ENCODE measurements at places on chromosomes 1 and 21.

DNA sequence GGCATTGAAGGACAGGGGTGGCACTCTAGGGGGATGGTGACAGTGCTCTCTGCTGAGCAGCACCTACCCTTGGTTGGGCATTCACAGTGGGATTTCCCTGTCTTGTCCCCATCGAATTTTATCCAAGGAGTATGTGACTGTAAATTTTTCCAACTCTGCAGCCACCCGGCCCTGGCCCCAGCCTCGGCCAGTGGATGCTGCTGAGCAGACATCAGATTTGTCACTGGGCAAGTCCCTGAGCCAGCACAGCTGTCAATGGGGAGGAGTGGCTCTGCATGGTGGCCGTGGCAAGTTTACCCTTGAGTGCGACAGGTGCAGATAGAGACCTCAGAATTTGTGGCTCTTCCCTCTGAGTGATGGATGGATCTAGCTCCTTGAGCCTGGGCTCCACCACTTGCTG is 240.2 kb upstream of the CSF3R start:
- no peak for DNase-seq

- no peak for DNase-seq
These were observed 156.2 kb upstream of the RGS18 start for GRCh38 chr1:192002063-192002462.

- DNase-seq = no peak
These were observed 5.6 kb downstream of the MORN1 start for GRCh38 chr1:2385606-2386280.

DNA sequence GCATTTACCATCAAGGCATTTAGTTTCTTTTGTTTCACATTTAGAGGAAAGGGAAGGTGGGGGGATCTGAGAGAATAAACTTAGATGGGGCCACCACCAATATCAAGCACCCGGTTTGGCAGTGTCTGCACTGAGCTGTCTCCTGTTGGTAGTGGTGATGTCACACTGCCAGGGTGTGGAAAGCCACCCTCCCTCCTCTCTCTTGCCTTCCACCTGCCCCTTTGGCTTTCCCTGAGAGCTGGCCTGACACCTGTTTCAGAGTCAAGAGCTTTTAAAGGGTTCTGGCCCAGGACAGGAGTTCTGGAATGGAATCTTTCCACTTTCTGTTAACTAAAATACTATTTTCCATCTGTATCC is 13.4 kb downstream of the ATF3 start:
- DNase-seq = no peak

DNA sequence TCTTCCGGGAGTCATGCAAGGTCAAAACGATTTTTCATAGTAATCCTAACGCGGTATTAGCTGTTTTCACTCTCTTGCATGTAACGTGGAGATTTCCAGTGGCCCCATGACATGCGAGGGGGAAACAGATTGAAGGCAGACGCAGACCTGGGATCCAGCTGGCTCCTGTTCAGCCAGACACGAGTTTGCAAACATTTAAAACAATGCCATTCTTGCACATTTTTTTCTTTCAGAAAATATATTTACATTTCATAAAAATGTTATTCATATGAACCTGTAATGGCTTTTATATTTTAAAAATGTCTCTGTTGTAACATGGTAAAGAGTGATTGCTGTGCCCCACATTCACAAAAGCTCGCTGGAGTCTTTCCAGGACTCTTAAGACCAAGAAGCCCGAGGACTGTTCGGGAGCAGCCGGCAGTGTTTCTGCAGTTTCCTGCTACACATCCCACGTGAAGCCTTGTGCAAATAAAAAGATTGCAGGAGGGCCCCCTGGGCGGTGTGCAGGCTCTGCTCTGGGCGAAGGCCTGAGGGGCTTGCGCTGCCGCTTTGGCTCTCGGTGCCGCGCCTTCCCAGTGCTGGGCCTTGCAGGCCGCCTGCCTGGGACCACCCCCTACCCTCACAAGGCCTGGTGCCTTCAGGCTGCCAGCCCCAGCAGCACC is 184.9 kb downstream of the DYRK1A start:
- no peak for DNase-seq

DNA sequence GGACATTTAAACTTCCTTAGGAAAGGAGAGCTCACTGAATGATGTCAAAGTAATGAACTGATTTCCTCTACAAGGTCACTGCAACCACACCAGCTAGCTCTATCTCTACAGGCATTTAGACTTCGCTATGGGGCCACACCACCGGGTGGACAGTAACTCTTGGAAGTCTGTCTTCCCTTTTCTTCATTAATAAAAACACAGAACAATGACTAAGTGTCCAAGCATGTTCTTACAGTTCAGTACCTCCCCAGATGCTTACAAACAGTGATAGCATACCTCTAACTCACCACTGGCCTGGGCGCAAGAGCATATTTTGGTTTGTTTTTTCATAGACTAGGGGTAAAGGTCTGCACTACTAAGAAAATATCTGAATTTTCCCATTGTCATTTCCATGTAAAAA is 54.6 kb downstream of the SIM2 start:
- DNase-seq = no peak

DNA sequence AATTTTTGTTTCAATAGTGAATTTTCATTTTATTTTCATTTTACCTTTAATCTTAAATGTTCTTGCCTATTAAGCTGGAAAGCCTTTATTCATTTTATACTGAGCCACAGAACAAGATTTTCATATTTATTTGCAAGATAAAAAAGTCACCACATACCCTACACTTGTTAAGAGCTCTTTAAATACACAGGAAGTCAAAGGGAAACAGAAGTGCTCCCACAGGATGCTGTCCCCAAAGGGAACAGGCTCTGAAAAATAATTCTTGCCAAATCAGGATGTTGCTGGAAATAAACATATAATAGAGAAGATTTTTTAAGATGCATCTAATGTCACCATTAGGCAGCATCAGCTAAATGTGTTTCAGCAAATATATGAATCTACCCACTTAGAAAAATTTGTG is 113.6 kb downstream of the VAV3 start:
- DNase-seq = no peak

- no peak for DNase-seq
These were observed 71.7 kb upstream of the MPC2 start for GRCh38 chr1:168008595-168008994.

- DNase-seq = no peak
These were observed 170.8 kb downstream of the S1PR1 start for GRCh38 chr1:101407505-101408211.

- no peak for DNase-seq
These were observed 300.8 kb upstream of the PROX1 start for GRCh38 chr1:213686983-213687382.

DNA sequence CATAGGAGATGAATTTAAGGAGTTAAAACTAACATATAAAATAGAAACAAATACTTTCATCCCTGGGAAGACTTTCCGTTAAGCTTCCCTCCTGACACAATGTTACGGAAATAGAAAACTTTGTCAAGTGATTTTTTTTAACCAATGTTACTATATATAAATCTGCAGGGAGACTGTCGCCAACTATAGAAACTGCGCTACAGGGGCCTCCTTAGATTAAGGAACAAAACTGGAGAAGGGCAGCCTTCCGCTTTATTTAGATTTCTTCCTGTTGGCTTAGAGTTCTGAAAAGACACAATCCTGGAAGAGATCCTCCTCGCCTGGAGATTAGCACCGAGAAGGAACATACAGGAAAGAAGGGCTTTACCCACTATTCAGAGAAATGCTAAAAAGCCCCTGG is 1.5 kb downstream of the MGST3 start:
- no peak for DNase-seq

DNA sequence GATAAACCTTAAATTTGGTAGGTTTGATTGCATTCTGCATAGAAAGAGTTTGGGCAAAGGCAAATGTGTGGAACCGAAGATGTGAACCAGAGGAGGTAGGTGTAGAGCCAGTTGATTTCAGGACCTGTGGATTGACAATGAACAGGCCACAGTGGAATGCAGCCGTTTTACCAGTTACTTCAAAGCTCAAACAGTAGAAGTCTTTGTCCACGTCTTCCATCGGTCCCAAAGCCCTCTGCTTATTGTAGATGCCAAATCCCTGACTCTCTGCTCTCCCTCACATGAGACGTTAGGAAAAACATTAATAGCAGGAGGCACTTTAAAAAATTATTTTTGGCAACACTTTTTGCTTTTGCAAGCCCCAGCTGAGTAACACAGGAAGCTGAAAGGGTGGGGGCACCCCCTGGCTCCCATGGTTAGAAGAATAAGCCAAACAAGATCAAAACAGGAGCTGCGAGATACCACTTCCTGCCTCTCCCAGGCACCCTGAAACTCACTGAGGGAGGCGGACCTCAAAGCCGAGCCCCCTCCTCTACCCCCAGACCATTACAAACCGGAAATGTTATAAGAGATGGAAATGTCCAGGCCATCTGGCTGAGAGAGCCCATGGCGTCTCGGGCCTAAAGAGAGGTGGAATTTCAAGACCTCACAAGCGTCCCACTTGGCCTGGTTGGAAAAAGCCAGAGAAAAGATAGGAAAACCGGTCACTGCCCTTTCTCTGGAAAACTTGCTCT is 13.5 kb downstream of the TRAF3IP3 start:
- no peak for DNase-seq

- no peak for DNase-seq
These were observed 36.7 kb downstream of the ADARB1 start for GRCh38 chr21:45110873-45111624.

DNA sequence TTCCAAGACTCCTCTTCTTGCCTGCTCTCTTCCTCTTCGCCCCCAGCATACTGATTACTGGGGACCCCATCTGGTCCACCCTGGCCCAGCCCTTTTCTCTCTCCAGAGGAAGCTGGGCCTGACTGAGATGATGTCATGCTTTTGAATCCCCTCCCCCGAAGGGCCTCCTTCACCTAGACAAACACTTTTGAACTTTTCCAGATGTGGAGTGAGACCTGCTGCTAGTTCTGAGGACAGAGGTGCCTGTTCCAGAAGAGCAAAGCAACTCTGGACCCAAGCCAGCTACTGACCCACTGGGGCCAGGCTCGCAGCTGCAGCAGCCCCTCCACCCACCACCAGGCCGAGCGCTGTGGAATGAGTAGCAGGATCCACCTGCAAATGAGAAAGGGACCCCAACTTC is 8.4 kb downstream of the CD34 start:
- no peak for DNase-seq

GRCh38 chr21:32319012-32319411 is 20.4 kb downstream of the MRAP start:
- no peak for DNase-seq

All from left forelimb (tissue), 1 donor.